Activated B cell treated with CpG ODN at 0.5 μM for 24 hours (primary cell): ENCODE measurements at places on chromosomes 12 and 14. TPM values are rescaled to one million over a fixed set of nuclear protein-coding genes. Genes with fewer than 3 reads are reported as not detected.
A peak's percentile ranks its signal among the peaks of the same experiment; 100 is the strongest.

DNA sequence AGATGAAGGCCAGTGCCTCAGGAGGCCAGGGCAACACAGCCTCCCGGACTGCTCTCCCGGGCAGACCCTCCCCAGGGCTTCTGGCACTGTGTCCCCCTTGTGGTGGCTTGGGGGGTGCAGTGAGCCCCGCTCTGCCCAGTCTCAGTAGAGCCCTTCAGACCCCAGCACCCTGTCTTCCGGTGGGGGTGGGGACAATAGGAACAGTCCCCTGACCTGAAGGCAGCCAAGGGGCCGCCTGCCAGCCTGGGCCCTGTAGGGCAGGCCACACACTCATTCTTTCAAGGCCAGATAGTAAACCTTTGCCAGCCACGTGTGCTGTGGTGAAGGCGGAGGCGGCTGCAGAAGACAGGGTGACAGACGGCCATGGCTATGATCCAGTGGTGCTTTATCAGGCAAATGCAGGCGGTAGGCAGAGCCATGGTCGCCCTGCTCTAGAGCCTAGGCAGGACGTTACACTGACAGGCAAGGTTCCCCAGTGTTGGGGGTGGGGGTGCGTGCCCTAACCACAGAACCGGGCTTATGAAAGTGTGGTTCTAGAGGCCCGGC lies 15.0 kb downstream of the ZFYVE21 start:
- DNase-seq: no peak

DNA sequence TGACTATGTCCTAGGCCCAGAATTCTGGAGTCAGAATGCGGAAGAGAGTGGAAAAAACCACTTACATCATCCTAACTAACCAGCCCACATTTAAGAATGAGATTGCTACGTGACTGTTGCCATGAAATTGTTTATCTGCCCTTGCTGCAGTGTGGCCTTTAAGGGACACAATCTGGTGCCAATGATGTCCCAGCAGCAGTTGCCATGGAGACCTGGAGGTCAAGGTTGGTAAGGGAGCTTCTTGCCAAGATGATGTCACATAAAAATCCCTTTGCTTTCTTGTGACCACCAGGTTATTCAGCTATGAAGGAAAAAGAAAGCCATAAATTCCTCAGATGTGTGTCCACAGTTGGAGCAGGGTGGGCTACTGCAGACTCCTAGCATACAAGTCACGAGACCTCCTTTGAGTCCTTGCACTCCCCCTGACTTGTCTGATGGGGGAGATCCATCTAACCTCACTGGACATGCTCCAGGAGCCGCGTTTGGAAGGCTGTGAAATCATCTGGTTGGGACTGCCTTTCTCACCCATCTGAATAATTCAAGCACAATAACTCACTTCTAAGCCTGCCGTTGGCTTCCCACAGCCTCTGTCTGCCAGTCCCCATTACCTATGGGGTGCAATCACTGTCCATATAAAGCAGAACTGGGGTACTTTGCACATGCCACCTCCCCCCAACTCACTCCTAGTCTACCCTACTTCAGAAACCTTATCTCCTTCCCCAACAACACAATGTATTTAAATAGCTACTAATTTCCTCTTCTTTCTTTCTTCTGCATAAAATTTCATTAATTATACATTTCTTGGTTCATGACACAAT lies 165.6 kb downstream of the ZFP36L1 start:
- DNase-seq: no peak

- no peak for DNase-seq
These were observed 116.9 kb downstream of the PPHLN1 start for GRCh38 chr12:42442888-42443287.

DAAM1 gene
- total RNA-seq: 29.6 and 38.7 TPM in 2 replicates

DNA sequence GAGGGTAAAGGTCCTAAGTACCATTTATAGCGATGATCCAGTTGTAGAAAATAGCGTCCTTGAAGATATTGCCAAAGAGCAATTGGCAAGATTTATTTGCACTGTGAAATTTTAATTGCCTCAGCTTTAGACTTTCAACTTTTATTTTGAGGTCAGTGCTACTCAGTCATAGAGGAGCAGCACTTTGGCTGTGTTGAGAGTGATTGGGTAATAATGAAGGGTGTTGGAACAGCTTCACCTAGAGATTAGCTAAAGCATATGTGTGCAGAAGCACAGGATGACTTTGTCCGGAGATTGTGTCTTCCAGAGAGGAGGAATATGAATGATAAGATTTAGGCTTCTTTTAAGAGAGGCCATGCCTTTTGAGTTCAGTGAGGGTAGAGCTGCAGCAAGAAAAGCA lies 164.8 kb downstream of the NPAS3 start:
- no peak for DNase-seq

GRCh38 chr14:35858521-35859209 lies 32.5 kb downstream of the BRMS1L start:
- no peak for DNase-seq

CHGA gene
- total RNA-seq: not detected in 2 replicates

DNA sequence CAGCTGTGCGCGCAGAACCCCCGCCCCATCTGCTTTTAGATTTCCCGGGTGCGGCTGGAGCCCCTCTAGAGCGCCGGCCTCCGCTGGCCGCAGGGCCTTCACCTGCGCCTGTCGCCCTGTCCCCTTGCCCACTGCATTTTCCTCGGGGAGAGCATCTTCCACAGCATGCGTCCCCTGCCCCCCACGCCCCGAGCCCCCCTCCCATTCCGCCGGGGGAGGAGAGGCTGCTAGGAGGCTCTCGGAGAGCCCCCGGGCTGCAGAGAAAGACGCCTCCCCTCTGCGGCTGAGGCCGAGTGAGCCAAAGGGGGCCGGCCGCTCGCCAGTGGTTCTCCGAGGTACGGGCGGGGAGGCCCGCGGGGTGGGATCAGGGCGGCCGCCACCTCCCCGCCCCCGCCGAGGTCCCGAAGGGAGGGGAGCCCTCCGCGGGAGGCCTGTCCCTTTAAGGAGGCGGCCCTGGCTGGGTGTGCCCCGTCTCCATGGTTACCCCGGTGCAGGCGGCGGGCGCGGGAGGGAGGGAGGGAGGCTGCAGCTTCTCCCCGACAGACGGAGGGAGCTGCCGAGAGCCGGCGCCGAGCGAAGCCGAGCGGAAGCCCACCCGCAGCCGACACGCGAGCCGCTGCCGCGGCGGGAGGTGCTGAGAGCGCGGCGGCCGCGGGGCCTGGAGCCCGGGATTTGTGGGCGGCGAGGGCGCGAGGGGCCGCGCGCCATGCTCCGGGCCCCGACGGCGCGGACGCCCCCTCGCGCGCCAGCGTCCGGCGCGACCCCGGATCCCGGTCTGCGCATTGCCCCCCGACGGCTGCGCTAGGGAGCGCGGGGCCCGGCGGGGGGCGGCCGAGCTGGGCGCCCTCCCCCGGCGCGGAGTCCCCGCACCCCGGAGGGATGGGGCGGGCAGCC lies at the start of gene KCNH3:
KCNH3 (plus strand) TSS at position 521 of the 894 bp plus-strand sequence. CDS start 387 bp downstream, outside the sequence.
- peak; percentile 63 for DNase-seq

LRP1-AS gene
- total RNA-seq: not detected in 2 replicates

DNA sequence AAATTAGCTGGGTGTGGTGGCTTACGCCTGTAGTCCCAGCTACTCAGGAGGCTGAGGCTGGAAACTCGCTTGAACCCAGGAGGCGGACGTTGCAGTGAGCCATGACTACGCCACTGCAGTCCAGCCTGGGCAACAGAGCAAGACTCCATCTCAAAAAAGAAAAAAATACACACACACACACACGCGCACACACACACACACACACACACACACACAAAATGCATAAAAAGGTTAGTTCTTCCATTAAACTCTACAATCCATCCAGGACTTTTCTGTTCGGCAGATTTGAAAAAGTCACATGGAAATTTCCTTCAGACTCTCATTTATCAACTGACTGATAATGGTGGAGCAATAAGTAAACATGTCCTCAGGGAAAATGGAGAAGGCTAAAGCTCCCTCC lies 9.2 kb upstream of the VPS33A start:
- no peak for DNase-seq

DNA sequence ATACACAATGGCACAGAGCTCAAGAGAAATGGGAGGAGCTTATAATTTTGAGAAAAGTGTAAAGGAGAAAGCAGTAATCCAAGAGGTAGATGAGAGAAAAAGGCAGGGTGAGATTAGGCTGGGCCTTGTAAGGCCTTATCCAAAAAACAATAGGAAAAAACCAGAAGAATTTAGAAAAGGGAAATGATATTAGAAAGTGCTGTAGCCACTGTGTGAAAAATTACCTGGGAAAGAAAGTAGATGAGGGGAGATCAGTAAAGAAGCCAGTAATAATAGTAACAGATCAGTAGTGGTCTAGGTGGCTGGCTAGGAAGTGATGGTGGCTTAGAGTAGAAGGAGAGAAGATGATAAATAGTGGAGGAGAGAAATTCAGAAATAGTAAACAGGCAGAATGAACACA lies 66.3 kb upstream of the CFL2 start:
- DNase-seq: no peak

CEP290 gene
- 13.7 and 15.0 TPM in 2 replicates for total RNA-seq

KRT72 gene
- total RNA-seq: not detected in 2 replicates

GRCh38 chr14:34172173-34172451 lies 221.2 kb upstream of the EGLN3 start:
- DNase-seq: no peak

DNA sequence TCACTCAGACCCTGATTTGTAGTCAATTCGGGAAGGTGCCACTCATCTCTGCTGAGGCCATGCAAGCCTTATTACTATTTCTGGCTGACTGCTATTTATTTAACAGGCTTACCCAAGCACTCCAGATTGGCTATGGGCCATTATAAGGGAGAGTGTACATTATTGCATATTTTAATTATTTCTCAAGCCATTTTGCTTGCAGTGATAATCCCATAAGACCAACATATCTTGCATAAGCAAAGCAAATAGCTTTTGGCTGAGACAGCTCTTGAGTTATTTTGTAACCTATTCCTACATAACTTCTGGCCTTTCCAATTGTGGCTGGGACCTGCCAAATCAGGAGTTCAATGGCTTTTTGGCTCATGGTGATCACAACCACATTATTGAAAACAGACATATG lies 509.6 kb upstream of the USP15 start:
- no peak for DNase-seq

DNA sequence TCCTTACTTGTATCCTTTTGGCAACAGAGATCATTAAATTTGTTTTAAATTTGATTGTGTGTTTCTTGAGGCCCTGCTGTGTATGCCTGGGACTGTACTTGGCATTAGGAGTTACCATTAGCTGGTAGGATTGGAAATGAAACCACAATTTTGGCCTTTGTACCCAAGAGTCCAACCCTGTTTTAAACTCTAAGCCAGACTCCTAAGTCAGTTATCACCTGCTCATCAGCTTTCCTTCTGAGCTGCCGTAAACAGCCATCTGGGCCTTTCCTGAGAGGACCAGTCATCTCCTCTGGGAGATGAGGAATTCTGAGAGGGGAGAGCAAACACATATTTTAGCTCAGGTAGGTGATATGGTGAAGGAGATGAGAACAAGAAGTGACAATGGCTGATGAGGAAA lies 74.3 kb upstream of the SRSF5 start:
- DNase-seq: no peak

TDRD9 gene
- 2.6 and 3.1 TPM in 2 replicates for total RNA-seq

GRCh38 chr12:82325540-82326336 lies 32.4 kb downstream of the CCDC59 start:
- no peak for DNase-seq

DNA sequence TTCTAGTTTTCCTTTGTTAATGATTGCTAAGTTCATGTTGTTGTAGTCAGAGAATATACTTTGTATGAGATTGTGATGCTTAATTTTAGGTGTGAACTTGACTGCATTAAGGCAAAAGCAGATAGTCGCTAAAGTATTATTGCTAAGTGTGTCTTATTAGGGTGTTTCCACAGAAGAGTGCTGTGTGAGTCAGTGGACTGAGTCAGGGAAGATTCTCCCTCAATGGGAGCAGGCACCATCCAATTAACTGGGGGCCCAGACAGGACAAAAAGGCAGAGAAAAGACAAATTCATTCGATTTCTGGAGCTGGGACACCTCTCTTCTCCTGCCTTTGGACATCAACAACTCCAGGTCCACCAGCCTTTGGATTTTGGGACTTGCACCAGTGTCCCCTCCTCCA lies 48.5 kb downstream of the BAZ1A start:
- DNase-seq: no peak

DNA sequence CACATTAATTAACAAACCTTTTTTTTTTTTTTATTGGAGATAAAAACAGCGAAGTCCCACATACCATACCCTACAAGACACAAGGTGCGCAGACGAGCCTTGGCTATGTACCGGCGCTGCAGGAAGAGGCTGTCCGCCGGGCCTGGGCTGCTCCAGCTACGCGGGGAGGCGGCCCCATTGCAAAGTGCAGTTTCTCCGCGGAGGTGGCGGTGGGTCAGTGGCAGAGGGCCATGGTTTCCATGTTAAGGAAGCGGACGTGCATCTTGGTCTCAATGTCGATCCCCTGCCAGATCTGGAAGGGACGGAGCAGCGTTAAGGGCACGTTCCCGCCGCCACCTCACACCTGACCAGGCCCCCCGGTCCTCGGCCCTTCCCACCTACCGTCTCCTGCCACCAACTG lies 60.3 kb downstream of the TESC start:
- no peak for DNase-seq

- DNase-seq: no peak
These were observed 10.2 kb downstream of the CD69 start for GRCh38 chr12:9750276-9751203.

DNA sequence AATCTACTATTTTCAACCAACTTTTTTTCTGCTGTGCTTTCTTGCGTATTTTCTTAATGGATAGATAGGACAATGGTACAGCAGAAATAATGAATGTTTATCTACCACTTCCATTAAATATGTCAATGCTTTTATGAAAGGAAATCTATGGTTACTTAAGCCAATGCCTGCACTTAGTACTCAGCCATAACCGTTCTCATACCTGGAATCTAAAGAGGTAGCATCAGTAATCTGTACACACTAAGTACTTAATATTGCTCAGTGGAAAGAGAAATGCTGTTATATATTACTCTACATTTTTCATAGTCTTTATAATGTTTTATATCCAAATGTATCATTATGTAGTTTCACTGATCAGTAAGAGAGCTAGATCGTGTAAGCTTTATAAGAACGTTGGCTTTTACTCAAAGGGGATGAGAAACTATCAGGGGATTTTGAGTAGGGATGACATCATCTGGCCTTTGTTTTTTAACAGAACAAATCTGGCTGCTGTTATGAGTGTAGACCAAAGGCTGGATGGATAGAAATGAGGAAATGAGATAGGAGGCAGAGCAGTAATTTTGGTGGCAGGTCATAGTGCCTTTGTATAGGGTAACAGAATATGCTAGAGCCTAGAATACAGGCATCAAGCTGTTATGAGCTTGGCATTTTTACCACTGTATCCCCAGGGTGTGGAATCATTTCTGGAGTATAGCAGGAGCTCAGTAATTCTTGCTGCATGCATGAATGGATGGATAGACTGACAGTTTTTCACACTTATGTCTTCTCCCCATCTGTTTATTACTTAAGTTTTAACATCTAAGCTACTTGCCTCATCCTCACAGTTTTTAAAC lies 34.0 kb downstream of the ALG10B start:
- DNase-seq: no peak
